AG09319 (cell line): ENCODE measurements at places on chromosomes 11 and 22.

- DNase-seq = no peak
Observed at GRCh38 chr11:76999597-76999996, 34.6 kb upstream of the B3GNT6 start.

DNA sequence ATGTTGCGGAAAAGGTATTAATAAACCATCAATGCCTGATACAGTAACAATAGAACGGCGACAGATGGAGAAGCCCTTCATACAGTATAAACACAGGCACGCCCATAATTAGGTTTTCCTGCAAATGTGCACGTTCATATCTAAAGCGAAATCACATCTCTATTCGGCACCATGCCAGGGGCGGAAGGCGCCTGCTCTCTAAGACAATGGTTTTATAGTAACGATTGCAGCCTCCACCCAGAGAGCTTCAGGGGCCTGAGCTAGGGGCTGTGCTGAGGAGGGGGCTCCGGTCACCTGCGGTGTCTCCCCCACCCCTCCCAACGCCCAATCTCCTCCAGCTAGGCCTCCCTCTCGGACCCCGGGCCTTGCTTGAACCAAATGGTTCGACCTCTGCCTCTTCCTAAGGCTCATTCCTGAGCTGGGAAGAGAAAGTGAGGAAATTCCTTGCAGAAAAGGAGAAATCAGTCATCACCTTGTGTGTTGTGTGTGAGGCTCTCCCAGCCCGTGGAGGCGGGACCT, 9.6 kb downstream of the KRTAP5-5 start:
- DNase-seq = no peak

- DNase-seq = no peak
Observed at GRCh38 chr11:104623518-104623917, 274.7 kb downstream of the CASP12 start.

DNA sequence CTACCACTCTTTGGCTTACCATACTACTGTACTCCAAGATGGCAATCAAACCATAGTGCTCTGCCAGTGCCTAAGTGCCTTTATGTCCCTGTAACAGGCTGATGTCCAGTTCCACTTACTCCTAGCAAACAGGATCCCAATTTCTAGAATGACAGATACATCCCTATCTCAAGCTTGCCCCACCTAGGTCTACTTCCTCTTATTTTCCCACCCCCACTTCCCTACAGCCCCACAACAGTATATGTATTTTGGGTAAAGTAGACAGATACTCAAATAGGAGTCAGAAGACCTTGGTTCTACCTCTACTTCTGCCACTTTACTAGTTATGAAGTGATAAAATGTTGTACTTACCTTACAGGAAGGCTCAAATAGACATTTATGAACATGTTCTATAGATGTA, 24.1 kb downstream of the SIK3 start:
- no peak for DNase-seq
